Right renal pelvis (tissue), 4 donors: ENCODE measurements at places on chromosomes 3 and 15. TPM values are rescaled to one million over a fixed set of nuclear protein-coding genes. Genes with fewer than 3 reads are reported as not detected.

DNA sequence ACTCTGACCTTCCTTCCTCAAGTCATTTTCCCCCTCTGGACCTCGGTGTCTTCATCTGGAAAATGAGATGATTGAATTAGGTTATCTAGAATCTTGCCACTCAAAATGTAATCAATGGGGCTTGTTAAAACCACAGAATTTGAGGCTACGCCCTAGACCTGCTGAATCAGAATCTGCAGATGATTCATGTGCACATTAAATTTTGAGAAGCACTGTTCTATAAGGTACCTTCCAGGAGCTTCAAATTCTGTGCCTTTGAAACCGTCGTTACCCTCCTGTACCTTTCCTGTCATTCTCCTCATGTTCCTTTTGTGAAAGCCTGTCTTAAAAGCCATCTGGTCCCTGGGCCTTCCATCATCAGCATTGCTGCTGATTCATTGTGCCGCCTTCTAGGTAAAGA lies 172.4 kb upstream of the TOPAZ1 start:
- DNase-seq, result no peak

DNA sequence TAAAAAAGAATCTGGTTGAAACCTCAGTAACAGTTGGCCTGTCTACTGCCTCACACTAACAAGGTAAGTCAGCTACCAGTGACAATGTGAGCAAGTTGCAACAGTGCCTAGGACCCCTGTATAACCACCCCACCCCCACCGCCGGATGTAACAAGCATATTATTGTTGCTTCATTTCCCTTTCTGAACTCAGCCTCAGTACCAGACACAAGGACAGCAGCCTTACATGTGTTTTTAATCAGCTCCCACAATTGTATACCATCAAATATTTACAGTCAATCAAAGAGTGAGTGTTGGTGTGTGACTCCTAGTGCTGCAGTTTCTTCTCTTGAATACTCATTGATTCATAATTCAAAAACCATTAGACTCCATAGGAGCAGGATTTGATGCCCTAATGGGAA lies 96.4 kb downstream of the PYDC2 start:
- DNase-seq, result no peak

DNA sequence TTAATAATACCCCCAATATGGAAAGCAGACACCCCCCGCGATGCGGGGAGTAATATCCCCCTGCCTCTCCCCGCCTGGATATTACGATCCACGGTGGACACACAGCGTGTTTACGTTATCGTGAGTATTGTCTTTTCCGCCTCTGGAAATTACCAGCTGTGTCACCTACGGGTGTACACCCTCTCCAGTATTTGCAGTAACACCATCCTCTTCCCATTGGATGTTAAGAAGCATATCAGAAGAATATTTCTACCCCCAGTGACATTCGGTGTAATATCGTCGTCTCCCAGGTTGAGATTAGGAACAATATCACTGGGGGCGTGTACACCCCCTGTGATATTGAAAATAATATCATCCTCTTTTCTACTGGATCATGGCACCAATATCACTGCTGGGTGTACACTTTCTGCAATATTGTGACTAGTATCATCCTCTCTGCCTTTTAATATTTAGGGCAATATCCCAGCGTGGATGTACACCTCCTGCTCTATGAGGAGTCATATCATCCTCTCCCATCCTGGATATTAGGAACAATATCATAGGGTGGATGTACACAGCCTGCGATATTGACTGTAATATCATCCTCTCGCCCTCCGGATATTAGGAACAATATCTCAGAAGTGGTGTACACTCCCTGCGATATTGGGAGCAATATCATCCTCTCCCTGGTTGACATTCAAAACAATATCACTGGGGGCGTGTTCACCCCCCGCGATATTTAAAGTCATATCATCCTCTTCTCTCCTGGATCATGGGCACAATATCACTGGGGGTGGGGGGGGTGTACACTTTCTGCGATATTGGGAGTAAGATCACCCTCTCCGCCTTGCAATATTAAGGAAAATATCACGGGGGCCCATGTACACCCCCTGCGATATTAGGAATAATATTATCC lies 20.3 kb upstream of the BMF start:
- no peak for DNase-seq

DNA sequence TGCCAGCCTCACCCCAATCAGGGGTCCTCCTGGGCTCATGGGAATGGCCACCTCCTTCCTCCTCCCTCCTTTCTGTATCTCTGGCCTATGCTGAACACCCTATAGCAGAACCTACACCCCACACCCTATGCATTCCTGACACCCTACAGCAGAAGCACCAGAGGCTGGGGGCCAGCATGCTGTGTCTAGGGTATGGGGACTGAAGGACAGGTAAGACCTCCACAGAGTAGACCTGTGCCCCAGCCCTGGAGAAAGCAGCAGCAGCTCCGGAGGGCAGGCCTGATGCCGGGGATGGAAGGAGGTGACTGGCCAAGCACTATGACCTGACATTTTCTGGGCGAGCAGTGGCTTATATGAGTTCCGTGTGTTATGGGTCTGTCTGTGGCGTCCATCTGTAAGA lies 66.9 kb downstream of the TLE3 start:
- no peak for DNase-seq

DNA sequence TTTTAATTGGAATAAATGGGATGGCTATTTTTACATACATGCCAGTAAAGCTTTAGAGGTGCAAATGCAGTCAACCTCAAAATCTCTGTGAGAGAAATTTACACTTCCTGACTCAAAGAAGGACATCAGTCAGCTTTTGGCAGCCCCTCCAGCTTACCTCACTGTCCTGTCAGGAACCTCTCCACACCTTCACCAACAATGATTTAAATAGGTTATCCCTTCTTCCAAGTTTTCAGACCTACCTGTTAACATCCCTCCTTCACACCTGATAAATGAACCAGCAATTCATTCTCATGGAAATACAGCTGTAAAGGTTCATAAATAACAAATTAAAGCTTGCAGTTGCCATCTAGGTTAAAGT lies 286.1 kb downstream of the SHOX2 start:
- no peak for DNase-seq

DNA sequence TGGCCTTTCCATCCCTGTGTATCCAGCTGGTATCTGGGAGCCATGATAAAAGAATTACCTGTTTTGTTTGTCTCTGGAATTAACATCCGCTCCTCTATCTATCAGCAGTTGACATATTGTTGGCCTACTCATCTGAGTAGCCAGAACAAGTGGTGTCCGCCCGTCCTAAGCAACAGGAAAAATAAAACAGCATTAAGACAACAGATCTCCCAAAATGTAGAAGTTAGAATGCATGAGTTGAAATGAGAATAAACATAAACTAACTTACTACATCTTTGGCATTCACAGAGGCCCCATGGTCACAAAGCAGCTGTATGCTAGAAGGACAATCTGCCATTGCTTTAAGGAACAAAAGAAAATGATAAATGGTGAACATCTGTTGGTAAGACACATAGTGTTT lies 75.9 kb downstream of the UACA start:
- no peak for DNase-seq

The MRPS25 gene
- 61.8 TPM for polyA plus RNA-seq

The GPR62 gene
- 0.30 TPM for polyA plus RNA-seq

The CTXN2 gene
- polyA plus RNA-seq, result not detected

The CCK gene
- polyA plus RNA-seq, result 0.28 TPM
